Neural crest cell (in vitro differentiated cells): ENCODE measurements at places on chromosomes 6 and 20.

GRCh38 chr6:7106215-7106751 is 1.5 kb upstream of the RREB1 start:
- no peak overlapping the region for H3K27ac ChIP-seq
- H3K4me3 ChIP-seq = peak overlapping the region; percentile 86
- H3K27me3 ChIP-seq = peaks cover 20% of the 10 kb centered on the region
- no peaks in the 10 kb centered on the region for H3K36me3 ChIP-seq
- no peak for DNase-seq
- peaks cover 25% of the 10 kb centered on the region for H3K4me1 ChIP-seq

GRCh38 chr6:33751771-33752645 is 5.3 kb upstream of the IP6K3 start:
- H3K36me3 ChIP-seq = no peaks in the 10 kb centered on the region
- H3K27me3 ChIP-seq = no peaks in the 10 kb centered on the region
- no peak for DNase-seq
- peak overlapping the region; percentile 19 for H3K27ac ChIP-seq

- no peak overlapping the region for H3K4me3 ChIP-seq
- H3K27ac ChIP-seq = no peak overlapping the region
- DNase-seq = no peak
- H3K27me3 ChIP-seq = no peaks in the 10 kb centered on the region
- no peaks in the 10 kb centered on the region for H3K36me3 ChIP-seq
- no peaks in the 10 kb centered on the region for H3K4me1 ChIP-seq
Measured at GRCh38 chr20:53205046-53205445, 232.9 kb downstream of the TSHZ2 start.

GRCh38 chr6:92354270-92354829 is 1065.0 kb downstream of the EPHA7 start:
- no peak overlapping the region for H3K4me3 ChIP-seq
- H3K27me3 ChIP-seq = no peaks in the 10 kb centered on the region
- H3K27ac ChIP-seq = no peak overlapping the region
- no peak for DNase-seq
- no peaks in the 10 kb centered on the region for H3K4me1 ChIP-seq

DNA sequence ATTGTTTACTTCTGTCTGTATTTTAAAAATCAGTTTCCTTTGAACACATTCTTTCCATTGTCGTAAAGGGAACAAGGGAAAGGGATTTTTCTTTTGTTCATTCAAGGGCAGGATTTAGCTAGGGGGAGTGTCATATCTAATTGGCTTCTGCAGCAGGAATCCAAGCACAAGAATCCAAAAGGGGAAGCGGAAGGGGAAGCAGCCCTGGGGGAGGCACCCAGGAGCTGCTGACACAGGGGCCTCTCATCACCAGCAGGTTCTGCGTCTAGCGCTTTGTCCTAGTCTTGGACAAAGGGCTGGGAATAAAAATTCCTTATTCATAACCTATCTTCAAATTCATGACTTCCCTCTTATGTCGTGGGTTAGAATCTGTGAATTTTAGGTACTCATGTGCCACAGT is 13.7 kb downstream of the RIPK1 start:
- H3K4me3 ChIP-seq = no peak overlapping the region
- no peak overlapping the region for H3K27ac ChIP-seq
- peaks cover 49% of the 10 kb centered on the region for H3K36me3 ChIP-seq
- no peaks in the 10 kb centered on the region for H3K4me1 ChIP-seq
- no peak for DNase-seq

DNA sequence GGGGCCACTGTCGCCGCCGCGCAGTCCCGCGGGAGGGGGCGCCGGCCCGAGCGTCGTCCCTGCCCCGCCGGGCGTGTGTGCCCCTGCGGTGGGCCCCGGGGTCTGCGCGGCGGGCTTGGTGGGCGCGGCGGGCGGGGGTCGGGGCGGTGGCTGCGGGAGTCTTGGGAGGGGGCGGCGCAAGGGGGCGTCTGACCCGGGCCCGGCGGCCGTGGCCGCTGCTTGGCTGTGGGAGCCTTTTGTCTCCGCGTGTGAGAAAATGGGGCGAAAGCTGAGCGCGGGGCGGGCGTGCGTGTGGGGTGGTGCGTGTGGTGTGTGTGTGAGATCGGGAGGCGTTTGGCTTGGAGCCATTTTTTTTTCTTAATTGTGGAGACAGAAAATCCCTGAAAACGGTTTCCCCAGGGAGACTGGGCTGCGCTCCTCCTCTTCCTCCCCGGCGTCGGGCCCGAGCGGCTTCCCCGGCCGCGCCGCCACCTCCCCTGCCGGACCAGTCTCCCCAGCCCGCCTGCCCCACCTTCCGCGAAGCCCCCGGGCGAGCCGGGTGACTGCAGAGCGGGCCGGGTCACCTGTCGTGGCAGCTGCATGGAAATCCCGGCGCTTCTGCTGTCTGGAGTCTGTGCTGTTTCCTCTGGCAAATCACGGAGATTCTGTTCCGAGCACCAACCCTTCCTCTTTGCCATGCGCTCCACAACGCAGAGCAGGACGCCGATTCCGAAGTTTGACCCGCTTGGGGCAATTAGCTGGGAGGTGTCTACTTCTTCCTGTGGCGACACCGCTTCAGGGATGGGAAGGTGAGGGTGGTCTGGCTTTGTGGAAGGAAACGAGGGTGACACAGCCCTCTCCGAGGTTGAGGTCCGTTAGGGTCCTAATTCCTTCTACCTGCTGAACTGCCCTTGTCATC is 64.4 kb downstream of the GTF2H5 start:
- H3K27me3 ChIP-seq = peaks cover 3% of the 10 kb centered on the region
- H3K4me1 ChIP-seq = peaks cover 28% of the 10 kb centered on the region
- H3K4me3 ChIP-seq = peak overlapping the region; percentile 90

- no peak for DNase-seq
- peaks cover 4% of the 10 kb centered on the region for H3K4me1 ChIP-seq
- no peak overlapping the region for H3K27ac ChIP-seq
- H3K4me3 ChIP-seq = no peak overlapping the region
Measured at GRCh38 chr6:142760152-142760551, 184.8 kb downstream of the HIVEP2 start.

DNA sequence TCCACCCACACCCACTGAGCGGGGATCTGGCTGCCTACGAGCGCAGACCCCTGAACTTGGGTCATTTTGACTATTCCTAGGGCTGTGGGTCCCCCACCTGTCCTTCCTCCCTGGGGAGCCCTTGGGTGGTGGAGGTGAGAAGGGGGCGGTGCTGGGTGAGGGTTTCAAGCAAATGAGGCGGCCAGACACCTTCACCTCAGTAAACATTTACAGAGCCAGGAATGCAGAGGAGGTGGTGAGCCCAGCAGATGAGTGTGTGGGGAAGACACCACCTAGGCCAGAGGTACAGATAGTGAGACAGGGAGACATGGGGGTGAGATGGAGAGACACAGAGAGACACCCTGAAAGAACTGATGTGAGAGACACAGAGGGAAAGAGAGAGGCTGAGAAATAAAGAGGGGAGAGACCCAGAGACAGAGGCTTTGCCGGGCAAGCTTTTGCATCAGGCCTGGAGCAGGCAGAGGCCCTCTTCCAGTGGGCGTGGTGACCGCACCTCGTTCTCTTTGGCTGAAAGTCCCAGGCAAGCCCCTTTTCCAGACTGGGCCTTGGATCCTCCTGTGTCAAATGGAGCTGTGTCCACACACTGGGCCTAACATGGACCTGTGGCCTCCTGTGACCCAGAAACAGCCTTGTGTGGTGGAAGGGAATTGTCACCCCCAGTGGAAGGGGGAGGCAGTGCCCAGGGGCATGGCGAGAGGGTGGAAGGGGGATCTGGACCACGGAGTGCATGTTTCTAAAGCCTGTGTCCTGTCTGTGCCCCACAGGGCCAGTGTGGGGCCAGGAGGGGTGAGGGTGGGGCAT is 29.7 kb downstream of the CEBPB start:
- H3K36me3 ChIP-seq = no peaks in the 10 kb centered on the region
- peak overlapping the region; percentile 51 for H3K27ac ChIP-seq
- H3K4me1 ChIP-seq = peaks cover 1% of the 10 kb centered on the region
- no peak overlapping the region for H3K4me3 ChIP-seq

DNA sequence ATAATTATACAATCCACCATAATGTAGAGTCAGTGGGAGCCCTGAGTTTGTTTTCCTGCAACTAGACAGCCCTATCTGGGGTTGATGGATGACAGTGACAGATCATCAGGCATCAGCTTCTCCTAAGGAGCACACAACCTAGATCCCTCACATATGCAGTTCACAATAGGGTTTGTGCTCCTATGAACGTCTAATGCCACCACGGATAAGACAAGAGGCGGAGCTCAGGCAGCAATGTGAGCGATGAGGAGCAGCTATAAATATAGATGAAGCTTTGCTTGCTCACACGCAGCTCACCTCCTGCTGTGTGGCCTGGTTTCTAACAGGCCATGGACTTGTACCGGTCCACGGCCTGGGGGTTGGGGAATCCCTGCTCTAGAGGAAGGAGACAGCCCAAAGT is 25.9 kb downstream of the EDEM2 start:
- no peak overlapping the region for H3K27ac ChIP-seq
- H3K36me3 ChIP-seq = peaks cover 19% of the 10 kb centered on the region
- no peak for DNase-seq
- no peaks in the 10 kb centered on the region for H3K4me1 ChIP-seq
